HT-29 (cell line): ENCODE measurements at places on chromosomes 6 and 20.

DNA sequence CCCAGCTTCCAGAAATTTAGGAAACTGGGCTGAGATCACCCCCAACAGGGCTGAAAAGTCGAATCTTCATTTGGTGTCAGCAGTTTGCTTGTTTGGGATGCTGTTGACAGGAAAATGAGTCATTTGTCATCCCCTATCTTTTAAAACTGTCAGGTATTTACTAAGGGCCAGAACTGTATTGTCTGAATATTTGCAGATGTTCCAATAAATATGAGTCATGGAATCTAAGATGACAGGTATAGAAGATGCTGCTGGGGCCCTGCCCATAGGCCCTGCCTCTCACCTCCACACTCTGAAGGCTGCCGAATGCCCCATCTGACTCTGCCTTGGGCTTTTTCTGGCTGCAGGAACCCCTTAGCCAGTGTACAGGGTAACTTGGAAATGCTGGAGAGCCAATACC is 3.9 kb downstream of the ETV7 start:
- DNase-seq: no peak

- DNase-seq: peak; percentile 60
Measured at GRCh38 chr6:11413728-11414127, 123.8 kb upstream of the TMEM170B start.

DNA sequence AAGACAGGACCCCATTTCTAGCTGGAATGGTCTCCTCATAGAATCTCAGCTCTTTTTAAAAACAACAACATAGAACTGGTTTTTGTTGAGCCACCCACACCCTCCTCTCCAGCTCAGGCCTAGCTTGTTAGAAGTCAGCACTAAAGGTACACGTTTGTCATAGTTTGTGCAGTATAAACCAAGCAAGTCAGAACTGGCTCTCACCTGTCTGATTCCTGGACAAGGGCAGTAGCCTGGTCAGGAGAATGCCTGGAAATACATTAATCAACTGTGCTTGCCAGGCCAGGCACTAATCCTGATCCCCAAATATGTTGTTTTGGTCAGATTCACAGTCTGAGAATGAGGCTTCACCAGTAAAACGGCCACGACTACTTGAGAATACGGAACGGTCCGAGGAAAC is 296.7 kb downstream of the ZFAND3 start:
- DNase-seq: no peak

DNA sequence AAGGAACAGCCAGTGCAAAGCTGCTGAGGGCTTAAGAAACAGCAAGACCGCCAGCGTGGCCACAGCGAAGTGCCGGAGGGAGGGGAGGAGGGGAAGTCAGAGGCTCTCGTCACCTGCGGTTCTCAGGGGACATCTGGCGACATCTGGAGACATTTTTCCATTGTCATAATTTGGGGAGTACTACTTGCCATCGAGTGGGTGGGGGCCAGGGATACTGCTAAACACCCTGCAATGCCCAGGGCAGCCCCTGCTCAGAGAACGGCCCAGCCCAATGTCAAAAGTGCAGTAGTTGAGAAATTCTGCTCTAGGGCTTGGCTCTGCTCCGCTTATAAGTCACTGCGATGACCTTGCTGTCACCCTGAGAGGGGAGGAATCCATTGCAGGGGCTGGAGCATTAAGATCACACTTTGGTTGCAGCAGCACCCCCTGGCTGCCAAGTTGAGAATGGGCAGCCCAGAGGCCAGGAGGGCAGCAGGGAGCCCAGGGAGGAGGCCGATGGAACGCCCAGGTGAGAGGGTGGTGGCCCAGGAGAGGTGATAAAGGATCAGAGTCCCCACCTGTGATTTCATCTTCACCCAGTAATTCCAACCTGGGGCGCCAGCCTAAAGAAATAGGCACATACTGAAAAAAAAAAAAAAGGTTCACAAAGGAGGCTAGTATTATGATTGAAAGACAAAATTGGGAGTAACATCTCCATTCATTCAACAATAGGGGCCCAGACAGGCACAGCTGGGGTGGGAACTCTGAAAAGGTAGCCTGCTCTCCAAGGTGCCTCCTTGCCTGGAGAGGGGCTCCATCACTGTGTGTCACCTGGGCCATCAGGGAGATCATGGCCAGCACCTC is 218.2 kb downstream of the BMP7 start:
- peak; percentile 31 for DNase-seq

- no peak for DNase-seq
Measured at GRCh38 chr6:15870333-15871043, 207.7 kb upstream of the DTNBP1 start.

- peak; percentile 77 for DNase-seq
Measured at GRCh38 chr6:38871741-38872568, 156.8 kb downstream of the DNAH8 start.

- DNase-seq: peak; percentile 30
Measured at GRCh38 chr20:38926934-38927616, 858 bp downstream of the FAM83D start.

DNA sequence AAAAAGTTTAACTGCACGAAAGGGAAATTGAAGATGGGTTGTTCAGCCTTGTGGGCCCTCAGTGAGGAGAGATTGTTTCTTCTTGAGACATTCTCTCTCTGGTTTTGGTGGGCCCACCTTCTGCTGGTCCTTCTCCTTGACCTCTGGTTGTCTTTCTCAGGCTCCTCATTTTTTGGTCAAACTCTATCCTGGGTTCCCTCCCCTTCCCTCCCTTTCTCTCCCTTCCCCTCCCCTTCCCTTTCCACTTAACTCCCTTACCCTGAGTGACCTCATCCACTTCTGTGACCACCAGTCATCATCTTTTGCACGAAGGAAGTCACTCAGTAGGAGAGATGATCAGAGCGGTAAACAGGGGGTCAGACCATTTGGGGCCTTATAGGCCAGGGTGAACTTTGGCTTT is 71.5 kb upstream of the RALY start:
- DNase-seq: no peak

- DNase-seq: no peak
Measured at GRCh38 chr6:166541366-166541765, 45.1 kb downstream of the RAMACL start.

GRCh38 chr6:37745748-37746147 is 48.1 kb upstream of the MDGA1 start:
- DNase-seq: no peak

DNA sequence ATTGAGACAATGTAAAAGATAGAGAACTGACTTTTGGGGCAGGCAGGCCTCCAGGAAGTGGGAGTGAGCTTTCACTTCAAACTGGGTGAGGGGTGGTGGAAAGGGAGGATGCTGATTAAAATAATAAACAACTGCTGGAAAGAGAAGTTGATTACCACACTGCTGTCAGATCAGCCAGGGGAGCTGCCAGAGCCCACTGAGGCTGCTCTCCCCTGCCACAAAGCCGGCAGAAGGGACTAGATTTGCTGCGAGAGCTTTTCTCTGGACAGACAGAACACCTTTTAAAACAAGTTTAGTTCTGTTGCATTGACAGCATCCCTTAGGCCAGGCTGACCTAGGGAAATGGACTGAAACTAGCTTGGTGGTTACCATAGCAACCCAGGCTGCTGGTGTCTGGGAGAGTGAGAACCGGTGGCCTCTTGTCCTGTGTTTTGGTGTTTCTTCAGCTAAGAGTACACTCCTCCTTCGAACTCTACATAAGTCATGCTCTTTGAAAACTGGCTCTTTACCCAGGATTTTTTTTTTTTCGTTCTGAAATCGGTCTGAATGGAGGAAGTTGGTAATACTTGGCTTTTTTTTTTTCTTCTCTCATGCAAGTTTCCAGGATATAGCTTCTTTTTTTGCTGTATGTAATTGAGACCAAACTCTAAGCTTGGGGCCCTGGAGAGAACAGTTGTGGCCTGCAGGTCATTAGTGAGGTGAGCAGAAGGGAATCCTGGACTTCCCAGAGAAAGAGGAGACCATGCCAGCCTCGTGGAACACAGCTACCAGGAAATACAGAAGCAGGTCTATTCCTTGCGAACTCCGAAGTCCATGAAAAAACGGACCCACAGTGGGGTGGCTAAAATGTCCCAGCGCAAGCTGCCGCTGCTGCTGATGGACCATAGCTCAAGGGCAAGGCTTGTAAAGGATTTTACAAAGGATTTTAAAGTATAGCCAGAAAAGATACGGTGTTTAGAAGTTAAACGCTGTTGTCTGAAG is 374.4 kb downstream of the UTRN start:
- DNase-seq: peak; percentile 49

DNA sequence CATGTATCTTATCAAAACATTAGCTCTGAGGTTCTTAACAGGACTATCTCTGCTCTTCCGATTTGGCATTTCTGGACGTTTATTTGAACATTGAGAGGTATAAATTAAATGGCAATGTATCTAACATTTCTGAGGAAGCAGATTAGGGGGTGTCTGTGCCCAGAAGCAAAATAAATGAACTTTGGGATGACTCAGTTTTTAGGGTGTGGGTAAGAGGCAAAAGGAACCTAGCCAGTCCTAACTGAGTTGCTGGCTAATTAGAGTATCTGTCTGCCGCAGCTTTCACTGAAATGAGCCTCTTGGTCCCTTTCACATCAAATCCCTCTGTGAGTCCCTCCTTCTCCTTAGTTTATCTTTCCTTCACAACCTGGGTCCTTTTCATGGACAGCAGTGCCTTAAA is 1.1 kb downstream of the RNF144B start:
- peak; percentile 47 for DNase-seq

DNA sequence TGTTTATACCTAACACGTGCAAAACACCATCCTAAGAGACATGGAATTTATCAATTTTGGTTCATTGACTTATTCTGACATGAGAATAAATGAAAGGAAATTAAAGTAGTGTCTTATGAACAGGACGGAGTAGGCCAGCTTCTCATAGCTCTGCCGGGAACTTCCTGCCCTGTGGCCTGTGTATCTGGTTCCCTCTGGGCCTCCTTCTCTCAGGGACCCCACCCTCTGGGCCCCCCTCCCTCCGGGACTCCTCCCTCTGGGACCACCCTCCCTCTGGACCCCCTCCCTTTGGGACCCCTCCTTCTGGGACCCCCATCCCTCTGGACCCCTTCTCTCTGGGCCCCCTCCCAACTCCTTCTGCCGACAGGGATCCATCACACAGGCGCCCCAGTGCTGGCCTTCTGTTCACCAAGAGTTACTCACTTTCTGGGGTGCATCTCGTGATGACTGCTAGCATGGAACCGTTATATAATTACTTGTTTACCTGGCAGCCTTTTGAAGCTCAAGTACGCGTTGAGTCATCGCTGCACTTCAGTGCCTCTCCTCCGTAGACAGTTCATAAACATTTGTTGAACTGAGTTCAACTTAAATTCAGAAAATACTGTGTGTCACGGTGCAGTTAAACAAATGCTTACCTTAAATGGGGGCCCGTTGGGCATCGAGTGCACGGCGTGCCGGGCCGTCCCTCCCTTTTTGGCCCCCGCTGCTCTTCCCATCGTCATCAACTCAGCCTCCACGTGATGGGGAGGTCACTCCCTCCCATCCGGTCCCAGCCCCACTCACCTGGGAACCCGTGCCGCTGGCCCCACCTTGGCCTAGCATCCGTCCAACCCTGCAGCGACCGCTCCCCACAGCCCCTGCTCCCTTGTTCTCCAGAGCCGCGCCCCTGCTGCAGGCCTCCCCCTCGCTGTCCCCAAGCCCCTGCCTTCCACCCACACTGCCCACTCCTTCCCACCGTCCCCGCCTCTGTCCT is 8.1 kb downstream of the CCR6 start:
- DNase-seq: no peak

DNA sequence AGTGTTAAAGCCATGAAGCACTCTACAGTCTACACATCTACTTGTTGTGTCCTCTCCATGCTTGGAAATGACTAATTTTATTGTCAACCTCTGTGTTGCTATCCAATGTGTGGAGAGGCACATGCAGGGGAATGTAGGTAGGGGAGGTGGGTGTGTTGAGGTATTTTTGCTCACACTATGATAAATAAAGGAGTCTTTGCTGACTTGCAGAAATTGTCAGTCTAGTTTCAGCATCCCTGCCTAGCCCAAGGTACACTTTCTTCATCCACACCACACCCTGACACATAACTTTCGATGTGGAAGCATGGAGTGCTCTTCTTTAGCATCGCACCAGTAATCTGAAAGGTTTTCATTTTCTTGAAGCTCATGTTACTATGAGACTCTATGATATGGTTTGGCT is 264.0 kb downstream of the TRDN start:
- DNase-seq: no peak

- no peak for DNase-seq
Measured at GRCh38 chr6:89034586-89035251, 45.8 kb upstream of the PNRC1 start.

GRCh38 chr6:90425161-90425641 is 128.6 kb upstream of the BACH2 start:
- no peak for DNase-seq

DNA sequence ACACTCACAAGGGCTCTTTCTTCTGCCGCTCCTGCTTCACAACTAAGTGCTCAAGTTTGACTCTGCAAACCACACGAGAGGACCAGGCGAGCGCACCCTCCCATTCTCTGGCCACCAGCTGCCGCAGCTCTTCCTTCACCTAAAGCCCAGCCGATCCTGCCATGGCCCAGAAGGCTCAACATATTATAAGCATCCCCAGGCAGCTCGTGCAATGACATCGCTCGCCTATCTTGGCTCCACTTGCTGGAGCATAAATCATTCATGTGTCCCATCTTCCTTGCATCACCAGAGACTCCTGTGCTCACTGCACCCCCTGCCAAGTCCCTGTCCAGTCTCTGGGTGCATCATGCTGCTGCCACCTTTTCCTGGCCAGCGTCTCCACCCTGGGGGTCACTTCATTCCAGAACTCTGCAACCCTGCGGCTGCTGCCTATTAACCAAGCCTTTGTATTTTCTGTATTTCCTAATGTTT is 59.0 kb downstream of the PSMG4 start:
- DNase-seq: no peak

DNA sequence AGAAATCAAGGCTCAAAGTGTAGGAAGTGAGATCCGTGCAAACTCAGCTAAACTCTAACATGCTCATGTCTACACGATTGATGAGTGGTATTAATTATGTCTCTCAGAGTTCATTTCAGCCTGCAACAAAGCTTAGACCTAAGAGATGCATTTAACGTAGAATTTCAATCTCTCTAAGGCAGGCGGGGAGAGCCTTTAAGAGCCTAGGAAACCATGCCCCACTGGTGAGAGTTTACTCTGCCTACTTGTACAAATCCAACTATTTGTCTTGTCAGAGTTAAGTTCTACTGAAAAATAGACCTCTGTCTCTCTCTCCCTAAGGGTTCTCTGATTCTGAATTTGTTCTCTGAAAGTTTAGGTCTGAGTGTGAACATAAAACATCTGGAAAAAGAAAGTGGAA is 100.9 kb downstream of the SPTLC3 start:
- DNase-seq: no peak

GRCh38 chr6:30997301-30997700 is 13.0 kb upstream of the MUC22 start:
- DNase-seq: no peak
